Left kidney (tissue), 8 donors: ENCODE measurements at places on chromosomes 12 and 14.

GRCh38 chr14:36281309-36281708, 39.1 kb downstream of the MBIP start:
- no peak for DNase-seq

- no peak for DNase-seq
Measured at GRCh38 chr14:24130717-24131548, 474 bp downstream of the FITM1 start.

DNA sequence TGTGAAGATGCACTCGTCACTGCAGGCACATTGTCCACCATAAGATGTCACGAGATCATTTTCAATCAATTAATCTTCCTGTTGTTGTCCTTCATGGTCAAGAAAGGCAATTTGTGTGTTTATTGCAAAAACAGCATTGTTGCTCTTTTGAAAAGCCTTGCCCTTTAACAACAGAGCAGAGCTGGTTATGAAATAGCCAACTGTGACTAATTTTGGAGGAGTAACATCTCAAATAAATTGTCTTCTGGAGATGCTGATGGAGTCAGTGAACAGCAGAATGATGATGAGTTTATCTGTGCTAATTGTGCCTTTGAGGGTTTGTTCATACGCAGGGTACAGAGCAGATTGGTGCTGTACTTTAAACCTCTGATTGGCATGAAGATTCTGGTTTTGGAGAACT, 88.3 kb upstream of the E2F7 start:
- no peak for DNase-seq

GRCh38 chr12:120940799-120941198, 36.6 kb upstream of the SPPL3 start:
- DNase-seq = no peak

- DNase-seq = no peak
Measured at GRCh38 chr12:133057446-133057845, 20.1 kb downstream of the ZNF84 start.

DNA sequence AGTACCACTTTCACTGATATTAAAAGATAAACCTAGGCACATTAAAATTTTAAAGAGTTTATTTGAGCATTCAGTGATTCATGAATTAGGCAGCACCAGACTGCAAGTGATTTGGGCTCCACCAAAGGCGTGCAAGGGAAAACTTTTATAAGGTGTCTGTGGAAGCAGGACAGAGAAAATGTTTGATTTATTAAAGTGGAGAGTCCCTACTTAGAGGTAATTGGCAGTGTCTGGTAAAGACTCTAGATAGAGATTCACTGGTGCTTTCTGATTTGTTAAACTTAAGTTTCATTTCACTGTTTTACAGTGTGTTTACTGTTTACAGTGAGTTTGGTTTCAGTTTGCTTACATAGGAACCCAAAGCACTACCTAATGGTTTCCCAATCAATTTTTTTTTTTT, 72.8 kb downstream of the ANKS1B start:
- no peak for DNase-seq

- DNase-seq = no peak
Measured at GRCh38 chr12:95615749-95616148, 64.5 kb upstream of the USP44 start.

- DNase-seq = no peak
Measured at GRCh38 chr12:102962986-102963385, 5.5 kb downstream of the ASCL1 start.

GRCh38 chr12:93918262-93918661, 230.1 kb upstream of the PLXNC1 start:
- DNase-seq = no peak

DNA sequence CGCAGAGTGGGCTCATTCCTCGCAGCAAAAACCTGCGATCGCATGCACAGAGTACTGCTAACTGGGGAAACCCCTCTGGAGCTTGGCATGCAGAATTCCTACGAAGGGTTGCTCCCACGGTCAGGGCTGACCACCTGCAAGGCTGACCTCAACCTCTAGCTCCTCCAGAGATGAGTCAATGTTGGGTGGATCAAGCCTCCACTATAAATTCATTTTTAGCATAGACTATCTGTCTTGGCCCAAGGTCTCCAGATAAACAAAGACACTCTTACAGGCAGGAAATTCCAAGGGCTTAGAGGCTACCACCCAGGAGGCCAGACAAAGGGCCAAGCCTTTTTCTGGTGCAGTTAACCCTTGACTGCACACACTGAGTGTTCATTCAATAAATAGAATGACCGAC, 296.5 kb downstream of the TMEM132D start:
- DNase-seq = no peak

GRCh38 chr12:3133405-3133783, 56.2 kb downstream of the TSPAN9 start:
- no peak for DNase-seq

DNA sequence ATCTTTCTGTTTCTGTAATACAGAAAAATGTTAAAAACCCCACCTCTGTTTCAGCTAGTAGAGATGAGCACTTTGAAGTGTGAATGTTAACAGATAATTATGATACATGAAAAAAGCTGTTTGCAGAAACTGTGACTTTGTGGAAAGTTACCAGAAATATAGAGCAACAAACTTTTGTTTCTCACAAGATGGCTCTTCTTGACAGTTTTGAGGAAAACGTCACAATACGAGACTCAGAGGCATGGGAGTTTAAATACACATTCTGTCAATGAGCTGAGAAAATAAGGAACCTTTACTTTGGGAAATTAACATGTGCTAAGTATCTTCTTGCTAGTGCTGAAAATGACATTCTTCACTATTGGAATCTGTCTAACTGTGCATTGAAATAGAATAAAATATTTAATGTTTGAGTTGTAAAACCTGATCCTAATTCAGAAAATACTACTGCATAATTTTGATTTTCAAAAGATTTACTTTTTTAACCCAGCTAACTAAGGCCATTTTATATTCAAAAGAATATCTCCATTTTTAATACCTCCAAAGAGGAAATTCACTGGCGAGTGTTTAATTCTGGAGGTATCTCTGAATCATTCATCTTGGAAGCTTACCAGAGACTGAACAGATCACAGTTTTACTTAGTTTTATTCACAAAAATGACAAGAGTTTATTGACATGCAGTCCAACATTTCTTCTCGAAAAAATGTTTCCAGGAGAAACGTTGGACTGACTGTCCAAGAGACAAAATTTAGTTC, 308.9 kb upstream of the LRFN5 start:
- DNase-seq = no peak
